ENCODE measurements at places on chromosomes 16 and 17.
A peak's percentile ranks its signal among the peaks of the same experiment; 100 is the strongest.

GRCh38 chr17:1673041-1673785 is 11.5 kb downstream of the PRPF8 start:
- DNase-seq, result peak; percentile 14

DNA sequence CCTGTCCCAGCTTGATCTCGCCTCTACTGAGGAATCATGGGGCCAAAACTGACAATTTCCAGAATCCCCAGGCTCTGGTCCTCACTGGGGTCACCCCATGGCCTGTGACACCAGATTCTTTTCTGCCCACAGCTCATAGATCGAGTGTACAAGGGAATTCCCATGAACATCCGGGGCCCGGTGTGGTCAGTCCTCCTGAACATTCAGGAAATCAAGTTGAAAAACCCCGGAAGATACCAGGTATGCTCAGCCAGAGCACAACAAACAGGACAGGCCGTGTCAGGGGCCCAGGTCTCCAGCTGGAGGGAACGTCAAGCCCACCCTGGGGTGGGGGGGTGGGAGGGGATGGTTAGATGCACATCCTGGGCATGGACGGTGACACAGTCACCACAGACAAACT is 17.5 kb downstream of the USP6 start:
- no peak for DNase-seq

DNA sequence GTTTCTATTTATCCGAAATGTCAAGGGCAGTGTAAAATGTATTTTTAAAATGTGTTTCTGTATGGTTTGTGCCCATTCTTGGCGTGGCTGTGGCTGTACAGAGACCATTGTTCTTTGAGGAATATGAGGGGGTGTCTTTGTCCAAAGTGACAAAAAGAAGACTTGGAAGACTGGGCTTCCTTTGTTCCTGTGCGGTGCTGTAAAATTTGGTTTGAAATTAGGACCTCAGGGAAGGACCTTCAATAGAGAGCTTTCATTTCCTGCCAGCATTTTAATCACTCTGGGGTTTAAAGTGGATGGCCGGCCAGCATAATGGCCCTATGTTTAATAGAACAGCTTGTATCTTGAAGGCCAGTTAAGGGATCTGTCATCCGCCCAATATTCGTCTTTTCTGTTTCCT is 190.1 kb upstream of the TBX2 start:
- no peak for DNase-seq

DNA sequence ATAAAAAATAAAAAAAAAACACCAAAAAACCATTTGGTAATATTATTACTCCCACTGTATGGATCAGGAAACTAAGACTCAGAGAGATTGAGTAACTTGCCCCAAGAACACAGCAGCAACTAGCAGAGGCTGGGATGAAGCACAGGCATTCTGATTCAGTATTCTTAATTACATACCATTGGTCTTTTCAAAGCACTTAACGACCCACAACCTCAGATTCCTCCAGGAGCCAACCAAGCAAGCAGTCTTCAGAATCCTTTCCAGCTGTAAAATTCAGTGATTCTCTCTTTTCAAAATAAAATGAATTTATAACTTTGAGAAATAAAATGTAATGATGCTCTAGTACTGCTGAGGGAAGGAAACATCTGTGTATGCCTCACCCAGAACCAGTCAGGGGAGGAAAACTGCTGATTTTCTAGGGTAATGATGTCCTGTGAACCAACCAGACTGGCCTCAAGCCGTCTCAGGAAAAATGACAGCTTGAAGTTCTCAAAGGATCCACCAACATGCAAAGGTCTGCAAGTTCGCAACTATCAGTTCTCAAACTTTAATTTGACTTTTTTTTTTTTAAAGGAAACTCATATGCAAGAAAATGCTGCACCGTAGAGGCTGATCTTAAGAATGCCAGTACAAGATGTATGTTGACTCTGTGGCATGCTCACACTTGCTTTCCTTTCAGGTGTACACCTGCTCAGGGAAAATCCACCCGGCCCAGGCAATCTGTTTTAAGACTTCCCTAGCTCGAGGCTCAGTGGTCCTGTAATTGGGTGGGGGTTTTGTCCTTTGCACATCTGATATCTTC is 9.0 kb downstream of the CUEDC1 start:
- no peak for DNase-seq

DNA sequence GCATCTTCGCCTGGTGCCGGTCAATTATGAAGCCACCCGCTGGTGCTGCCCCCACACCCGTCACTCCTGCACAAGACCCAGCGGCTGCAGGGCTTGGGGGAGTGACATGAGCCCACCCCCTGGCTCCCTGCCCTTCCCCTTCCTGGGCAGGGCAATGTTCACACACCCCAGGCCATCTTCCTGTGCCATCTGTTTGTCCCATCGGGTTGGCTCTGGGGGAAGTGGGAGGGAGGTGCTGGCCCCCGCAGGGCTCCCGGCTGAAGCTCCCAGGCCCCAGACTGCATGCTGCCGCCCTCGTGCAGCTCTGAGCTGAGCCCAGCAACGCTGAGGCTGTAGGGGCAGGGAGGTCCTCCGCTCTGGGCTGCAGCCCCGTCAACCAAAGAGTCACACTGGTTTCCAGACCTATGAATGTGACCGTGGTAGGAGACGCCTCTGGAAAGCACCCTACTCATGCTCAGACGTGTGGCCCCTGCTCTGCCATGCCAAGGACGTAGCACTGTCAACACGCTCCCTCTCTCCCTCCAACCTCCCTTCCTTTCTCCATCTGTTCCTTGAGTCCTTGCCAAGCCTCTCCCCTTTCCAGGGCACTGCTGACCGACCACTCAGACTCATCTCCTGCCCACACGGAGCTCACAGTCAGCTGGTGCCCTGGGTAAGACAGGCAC is 140.4 kb downstream of the ENGASE start:
- DNase-seq, result no peak

GRCh38 chr17:82436601-82437324 is 13.8 kb downstream of the CYBC1 start:
- no peak for DNase-seq

DNA sequence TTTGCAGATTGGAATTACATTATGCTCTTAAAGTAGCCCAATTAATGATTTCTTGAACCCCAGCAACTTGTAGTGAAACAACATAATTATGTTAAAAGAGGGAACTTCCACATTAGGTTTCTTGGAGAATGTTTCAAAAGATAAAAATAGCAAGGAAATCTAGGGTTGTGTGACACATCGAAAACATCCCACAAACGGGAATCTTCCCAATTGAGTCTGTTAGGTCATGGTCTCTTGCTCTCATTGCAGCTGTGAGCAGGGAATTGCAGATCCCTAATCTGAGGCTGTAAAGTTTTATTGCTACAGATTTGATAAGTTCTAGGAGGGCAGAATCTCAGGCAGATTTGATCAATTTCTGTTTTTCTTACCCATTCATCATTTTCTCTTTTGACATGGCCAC is 6.7 kb upstream of the LPO start:
- DNase-seq, result no peak

DNA sequence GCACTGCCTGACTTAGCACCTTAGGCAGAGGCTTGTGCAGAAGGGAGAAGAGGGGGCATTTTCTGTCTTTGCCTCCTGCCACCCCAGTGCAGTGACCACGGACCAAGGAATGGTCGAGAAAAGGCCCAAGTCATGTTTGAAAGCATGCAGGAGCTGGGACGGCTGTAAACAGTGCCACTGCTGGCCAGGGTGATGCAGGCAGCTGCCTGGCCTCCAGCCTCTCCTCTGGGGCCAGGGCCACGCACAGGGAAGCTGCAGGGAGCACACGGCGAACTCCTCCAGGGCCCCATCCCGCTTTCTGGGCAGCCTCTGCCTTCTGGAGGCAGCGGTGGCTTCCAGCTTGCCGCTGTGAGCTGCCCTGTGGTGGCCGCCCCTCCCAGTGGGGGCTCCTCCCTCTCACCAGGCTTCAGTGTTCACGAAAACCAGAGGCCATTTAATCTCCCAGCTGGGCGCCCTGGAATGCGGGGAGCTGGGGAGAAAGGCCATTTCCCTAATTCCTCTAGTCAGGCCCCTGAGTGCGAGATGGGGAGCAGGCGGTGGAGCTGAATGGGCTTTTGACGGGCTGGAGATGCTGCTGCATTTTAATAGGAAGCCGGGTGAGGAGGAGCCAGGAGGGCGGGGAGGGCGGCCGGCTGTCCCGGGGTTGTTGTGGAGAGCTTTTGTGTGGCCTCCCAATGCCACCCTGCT is 28.7 kb upstream of the DNAI2 start:
- no peak for DNase-seq

GRCh38 chr17:46190763-46191162 is 2.5 kb downstream of the KANSL1 start:
- no peak for DNase-seq

DNA sequence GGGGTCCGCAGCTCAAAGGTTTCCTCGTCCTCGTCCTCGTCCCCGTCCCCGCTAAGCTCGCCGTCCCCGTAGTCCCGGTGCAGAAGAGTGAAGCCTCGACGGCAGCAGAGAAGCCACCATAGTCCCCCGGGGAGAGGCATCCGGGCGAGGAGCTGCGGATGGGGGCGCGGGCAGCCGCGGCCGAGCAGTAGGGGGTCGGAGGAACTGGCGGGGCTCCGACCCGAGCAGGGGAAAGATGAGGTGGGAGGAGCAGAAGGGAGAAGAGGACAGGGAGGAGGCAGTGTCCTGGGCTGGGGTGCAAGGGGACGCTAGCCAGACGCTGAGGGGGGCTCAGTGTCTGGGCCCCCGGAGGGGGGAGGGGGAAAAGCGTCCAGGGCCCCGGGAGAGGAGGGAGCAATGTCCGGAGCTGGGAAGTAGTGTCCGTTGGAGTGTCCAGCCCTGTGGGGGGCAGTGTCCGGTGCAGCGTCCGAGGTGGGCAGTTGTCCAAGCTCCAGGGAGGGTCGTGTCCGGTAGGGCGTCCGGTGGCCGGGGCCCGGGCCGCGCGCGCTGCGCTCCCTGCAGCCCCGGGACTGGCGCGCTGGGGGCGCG is at the start of gene PLEKHH3:
TSS of gene PLEKHH3 (minus strand) at position 571 of the 588 bp plus-strand sequence. CDS start at position 140, 431 bp downstream.
- DNase-seq, result no peak

DNA sequence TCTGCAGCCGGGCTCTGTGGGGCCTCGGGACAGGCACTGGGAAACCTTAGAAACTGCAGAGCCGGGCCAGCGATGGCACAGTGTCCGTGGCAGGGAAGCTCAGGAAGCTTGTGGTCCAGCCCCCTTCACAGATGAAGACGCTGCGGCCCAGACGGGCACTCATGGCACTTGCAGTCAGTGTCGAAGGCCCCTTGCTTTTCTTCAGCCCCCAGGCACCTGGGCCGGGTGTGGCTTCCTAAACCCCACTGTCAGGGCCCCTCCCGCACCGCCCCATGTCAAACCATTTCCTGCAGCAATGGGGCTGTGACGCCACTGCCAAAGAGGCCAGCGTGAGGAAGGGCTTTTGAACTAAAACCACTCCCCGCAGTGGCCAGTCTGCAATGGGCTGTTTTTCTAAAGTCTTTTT is 164.0 kb downstream of the LAT start:
- DNase-seq, result peak; percentile 75

DNA sequence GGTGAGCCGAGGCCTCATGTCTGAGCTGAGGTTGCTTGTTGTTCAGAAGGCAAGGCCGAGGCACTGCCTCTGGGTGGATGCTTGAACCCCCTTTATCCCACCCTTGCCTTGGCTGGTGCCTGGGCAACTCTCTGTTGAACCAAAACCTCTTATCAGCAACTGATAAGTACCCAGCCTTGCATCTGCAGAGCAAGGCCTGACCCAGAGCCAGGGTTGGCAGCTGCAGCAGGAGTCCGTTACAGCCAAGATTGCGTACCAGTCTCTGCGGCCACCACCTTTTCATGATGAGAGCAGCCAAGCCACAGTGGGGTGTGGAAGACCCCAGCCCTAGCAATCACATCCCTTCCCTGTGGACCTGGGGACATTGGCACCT is 118.3 kb downstream of the RAB11FIP4 start:
- no peak for DNase-seq

- DNase-seq, result no peak
Observed at GRCh38 chr17:81803728-81804558, at the start of gene GCGR. TSS of gene GCGR (plus strand) at chr17:81804150. CDS start at chr17:81809019, 4,869 bp downstream.

- DNase-seq, result no peak
Observed at GRCh38 chr17:10033959-10034358, 128.9 kb upstream of the RCVRN start.

DNA sequence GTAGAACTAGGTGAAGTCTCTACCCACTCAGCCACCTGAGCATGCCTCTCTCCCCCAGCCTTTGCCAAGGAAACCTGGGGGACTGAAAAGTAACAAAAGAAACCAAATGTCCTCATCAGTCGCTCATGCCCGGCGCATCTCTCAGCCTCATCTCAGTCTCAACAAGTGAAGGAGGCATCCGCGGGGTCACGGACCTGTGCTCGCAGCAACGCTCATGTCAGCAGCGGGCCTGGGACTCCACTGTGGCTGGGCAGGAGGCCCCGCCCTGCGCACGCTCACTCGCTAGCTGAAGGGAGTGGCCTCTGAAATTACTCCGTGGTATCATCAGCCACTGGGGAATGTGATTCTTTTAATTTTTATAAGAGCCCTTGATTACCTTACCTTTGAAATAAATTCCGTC is 31.3 kb downstream of the MAP1LC3B start:
- no peak for DNase-seq

GRCh38 chr17:51702963-51703360 is 442.6 kb downstream of the UTP18 start:
- no peak for DNase-seq

- DNase-seq, result no peak
Observed at GRCh38 chr17:4601326-4601725, 17.0 kb downstream of the SMTNL2 start.

DNA sequence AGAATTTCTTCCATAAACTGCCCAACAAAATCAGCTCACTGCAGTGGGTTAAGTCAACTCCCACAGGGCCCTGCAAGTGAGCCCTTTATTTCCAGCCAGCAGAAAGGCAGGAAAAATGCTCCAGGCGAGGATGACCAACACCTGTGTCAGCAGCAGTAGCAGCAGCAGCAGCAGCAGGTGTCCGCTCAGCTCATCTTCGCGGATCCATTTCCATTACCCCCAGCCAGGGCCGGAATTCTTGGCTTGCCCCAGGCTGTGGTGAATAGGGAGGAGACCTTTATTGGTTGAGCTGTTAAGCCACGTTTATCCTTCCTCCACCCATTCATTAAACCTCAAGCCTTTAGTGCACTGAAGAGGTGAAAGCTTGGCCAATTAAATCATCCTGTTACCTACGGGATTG is 46.2 kb downstream of the MARCHF10 start:
- DNase-seq, result no peak

- DNase-seq, result no peak
Observed at GRCh38 chr16:82630219-82630618, 3.5 kb downstream of the CDH13 start.
